ENCODE measurements at places on chromosomes 16 and 17. TPM values are rescaled to one million over a fixed set of nuclear protein-coding genes. Genes with fewer than 3 reads are reported as not detected.

The HP gene
- total RNA-seq = 13,922 TPM

The HID1 gene
- total RNA-seq = 2.7 TPM

The CACNG4 gene
- 0.09 TPM for total RNA-seq

The NKD1 gene
- 0.28 TPM for total RNA-seq

The ATAD5 gene
- 0.59 TPM for total RNA-seq

The EFCAB5 gene
- 0.05 TPM for total RNA-seq

- H3K36me3 ChIP-seq = no peaks in the 10 kb centered on the region
- no peak for DNase-seq
Measured at GRCh38 chr16:20880867-20881502, 19.2 kb downstream of the DCUN1D3 start.

DNA sequence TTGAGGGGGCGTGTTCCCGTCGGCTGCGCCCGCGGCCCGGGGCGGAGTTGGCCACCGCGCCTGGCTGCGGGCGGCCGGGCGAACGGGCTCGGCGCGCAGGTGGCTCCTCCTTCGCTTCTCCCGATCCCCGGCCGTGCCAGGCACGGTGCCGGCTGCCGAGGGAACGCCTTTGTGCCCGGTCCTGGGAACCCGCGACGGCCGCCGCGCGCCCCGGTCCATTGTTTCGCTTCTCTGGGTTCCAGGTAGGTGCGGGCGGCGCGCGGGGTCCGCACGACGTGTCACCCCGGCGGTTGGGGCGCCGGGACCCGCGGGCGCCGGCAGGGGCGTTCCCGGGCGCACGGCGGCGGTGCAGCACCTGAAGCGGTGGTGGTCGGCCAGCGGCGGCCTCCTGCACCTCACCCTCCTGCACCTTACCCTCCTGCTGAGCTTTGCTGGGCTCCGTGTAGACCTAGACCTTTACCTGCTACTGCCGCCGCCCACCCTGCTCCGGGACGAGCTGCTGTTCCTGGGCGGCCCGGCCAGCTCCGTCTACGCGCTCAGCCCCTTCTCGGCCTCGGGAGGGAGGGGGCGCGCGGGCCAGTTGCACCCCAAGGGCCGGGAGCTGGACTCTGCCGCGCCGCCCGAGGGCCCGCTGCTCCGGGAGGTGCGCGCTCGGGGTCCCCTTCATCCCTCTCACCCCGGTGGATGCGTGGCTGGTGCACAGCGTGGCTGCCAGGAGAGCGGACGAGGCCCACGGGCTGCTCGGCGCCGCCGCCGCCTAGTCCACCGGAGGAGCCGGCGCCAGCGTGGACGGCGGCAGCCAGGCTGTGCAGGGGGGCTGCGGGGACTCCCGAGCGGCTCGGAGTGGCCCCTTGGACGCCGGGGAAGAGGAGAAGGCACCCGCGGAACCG, 99.9 kb downstream of the EFCAB13 start:
- no peak overlapping the region for H3K27ac ChIP-seq
- peak; percentile 42 for DNase-seq
- peaks cover 9% of the 10 kb centered on the region for H3K4me1 ChIP-seq
- H3K27me3 ChIP-seq = no peaks in the 10 kb centered on the region

DNA sequence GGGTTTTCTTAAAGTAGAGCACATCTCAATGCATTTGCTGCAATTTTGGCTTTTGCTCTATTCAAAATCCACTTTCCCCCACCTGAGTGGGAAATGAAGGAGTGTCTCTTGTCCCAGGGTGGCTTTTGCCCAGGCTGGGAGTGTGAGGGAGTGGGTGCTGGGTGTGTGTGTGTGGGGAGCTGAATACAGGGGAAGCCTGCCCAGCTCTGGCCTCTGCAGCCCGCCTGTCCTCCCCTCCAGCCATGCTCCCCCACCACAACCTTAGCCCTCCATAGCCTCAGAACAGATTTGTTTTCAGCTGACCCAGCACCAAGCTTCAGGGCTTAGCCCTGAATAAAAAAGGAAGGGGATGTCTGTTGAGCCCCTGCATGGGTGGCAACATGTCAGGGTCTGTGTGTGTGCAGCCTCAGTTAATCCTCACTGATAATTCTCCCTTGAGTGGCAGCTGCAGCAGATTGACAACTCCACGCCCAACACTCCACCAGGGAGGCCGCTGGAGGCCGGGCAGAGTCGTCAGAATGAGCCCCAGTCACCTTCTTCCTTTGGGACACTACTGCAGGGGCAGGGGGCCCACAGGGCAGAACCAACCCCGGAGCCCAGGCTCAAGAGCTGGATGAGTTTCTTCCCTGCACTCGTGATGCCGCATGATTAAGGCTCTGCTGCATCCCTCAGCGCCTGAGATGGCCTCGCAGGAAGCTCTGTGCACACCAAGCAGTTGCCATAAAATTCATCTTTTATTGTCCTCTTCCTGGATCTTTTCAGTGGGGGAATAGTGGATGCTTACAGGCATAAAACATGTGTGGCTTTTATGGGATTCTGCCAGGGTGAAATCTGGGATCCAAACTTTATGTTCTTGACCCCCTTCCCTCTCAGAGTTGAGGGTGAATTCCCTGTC, 55.0 kb downstream of the SPACA3 start:
- no peaks in the 10 kb centered on the region for H3K36me3 ChIP-seq
- no peak overlapping the region for H3K27ac ChIP-seq

GRCh38 chr17:60328679-60329078, 63.3 kb downstream of the USP32 start:
- H3K4me3 ChIP-seq = no peak overlapping the region
- no peak overlapping the region for H3K27ac ChIP-seq
- no peaks in the 10 kb centered on the region for H3K27me3 ChIP-seq
- H3K36me3 ChIP-seq = no peaks in the 10 kb centered on the region
- peaks cover 4% of the 10 kb centered on the region for H3K4me1 ChIP-seq

DNA sequence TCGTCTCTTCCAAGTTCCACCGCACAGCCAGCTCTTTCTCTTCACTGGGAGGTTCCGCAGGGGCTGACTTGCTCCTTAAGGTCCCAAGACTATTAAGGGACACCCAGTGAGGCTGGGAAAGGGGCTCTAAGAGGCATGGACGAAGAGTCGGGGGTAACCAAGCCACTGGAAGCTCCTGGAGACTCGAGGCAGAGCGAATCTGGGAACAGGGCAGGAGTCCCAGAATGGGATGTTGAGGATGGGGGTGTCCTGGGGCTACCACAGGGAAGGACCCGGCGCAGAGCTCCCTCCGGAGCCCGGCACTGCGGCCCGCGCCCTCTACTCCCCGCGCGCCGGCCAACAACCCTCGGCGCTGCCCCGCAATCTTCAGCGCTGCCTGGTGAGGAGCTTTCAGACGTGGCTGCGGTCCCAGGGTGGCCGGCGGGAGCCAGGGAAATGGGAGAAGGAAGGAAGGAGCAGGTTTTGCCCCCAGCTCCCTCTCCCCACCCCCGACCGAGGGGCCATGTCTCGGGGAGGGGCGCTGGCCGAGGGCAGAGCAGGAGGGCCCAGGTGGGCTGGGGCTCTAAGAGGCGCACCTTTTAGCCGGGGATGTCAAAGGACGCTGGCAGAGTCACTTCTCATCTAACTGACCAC, 581 bp downstream of the CHST5 start:
- H3K27ac ChIP-seq = no peak overlapping the region
- H3K4me3 ChIP-seq = no peak overlapping the region
- H3K4me1 ChIP-seq = no peaks in the 10 kb centered on the region
- no peaks in the 10 kb centered on the region for H3K27me3 ChIP-seq
- no peaks in the 10 kb centered on the region for H3K36me3 ChIP-seq

- H3K27me3 ChIP-seq = no peaks in the 10 kb centered on the region
- no peak overlapping the region for H3K4me3 ChIP-seq
- no peaks in the 10 kb centered on the region for H3K36me3 ChIP-seq
- no peak for DNase-seq
- no peak overlapping the region for H3K27ac ChIP-seq
Measured at GRCh38 chr17:63035271-63035670, 69.2 kb downstream of the TANC2 start.

DNA sequence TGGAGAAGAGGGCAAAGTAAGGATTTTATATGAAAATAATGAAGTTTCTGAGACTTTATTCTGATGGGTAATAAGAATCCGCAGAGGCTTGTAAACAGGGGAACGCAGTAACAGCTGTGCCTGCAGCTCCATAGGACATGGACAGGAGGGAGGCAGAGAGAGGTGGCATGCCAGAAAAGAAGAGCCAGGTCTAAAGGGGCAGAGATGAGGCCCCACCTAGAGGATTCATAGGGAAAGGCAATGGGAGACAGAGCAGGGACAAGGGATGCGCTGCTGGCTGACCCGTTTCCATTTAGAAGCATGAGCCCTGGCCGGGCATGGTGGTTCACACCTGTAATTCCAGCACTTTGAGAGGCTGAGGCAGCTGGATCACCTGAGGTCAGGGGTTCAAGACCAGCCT, 340.3 kb upstream of the CDH5 start:
- no peaks in the 10 kb centered on the region for H3K36me3 ChIP-seq
- H3K27me3 ChIP-seq = no peaks in the 10 kb centered on the region
- no peak overlapping the region for H3K4me3 ChIP-seq

- no peaks in the 10 kb centered on the region for H3K36me3 ChIP-seq
- no peaks in the 10 kb centered on the region for H3K4me1 ChIP-seq
- no peak for DNase-seq
- H3K27ac ChIP-seq = no peak overlapping the region
Measured at GRCh38 chr16:2392025-2392424, 37.2 kb upstream of the CCNF start.

DNA sequence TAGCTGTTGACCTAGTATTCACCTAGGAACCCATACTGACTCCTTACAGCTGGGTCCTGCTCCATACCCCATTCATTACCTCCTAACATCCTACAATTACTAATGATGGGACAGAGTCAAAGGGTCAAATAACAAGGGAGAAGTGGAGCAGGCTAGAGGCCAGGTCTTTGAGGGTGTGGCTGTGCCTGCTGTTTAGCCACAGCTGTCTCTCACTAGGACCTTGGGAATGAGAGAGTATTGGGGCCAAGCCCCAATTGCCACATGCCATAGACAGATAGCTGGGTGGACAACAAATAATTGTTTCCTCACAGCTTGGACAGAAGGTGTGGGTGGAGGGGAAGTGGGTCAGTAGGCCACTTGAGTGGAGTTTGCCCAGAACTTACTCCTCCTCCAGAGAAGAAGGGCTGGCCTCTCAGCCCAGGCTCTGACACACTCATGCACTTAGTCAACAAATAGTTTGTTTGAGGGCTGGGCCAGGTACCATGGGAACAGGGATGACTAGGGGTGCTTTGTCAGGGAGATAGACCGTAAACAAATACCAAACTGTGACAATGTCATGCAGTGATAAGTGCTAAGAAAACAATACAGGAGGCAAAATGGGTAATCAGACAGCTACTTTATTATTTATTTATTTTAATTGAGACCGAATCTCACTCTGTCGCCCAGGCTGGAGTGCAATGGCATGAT, 10.2 kb upstream of the CENPT start:
- H3K4me1 ChIP-seq = peaks cover 11% of the 10 kb centered on the region
- no peak overlapping the region for H3K4me3 ChIP-seq
- DNase-seq = peak; percentile 55
- H3K27ac ChIP-seq = peak overlapping the region; percentile 90
- H3K27me3 ChIP-seq = no peaks in the 10 kb centered on the region

- H3K27me3 ChIP-seq = no peaks in the 10 kb centered on the region
- H3K27ac ChIP-seq = no peak overlapping the region
- peaks cover 35% of the 10 kb centered on the region for H3K36me3 ChIP-seq
- H3K4me3 ChIP-seq = no peak overlapping the region
- DNase-seq = no peak
Measured at GRCh38 chr16:74477226-74477625, 55.9 kb upstream of the CLEC18B start.

DNA sequence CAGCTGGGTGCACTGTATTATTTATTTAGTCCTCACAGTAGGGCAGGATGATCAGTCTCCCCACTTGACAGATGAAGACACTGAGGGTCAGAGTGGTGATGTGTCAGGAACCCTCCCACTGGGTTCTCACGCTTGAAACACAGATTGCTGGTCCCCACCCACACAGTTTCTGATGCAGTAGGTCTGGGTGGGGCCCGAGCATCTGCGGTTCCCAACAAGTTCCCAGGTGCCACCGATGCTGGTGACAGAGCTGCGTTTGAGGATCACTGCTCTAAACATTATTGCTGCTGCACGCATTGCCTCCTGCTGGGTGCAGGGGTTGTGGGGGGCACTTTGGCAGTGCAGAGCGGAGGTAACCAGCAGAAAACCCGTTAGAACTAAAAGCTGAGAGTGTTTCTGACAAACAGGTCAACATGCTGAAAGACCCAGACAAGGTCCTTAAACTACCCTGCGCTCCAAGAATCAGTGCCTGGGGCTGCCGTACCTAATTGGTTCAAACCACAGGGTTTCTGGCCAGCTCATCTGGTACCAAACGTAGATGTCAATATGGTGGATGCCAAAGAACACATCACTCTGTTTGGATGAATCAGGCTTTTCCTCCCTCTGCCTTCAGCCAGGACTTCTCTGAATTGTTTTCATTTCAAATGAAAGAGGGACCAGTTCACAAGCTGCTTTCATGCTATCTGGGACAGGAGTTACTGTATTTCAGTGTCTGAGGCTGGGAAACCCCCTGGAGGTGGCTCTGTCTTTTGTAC, 76.0 kb downstream of the ABCC1 start:
- H3K27ac ChIP-seq = no peak overlapping the region
- no peak for DNase-seq
- no peaks in the 10 kb centered on the region for H3K4me1 ChIP-seq
- no peak overlapping the region for H3K4me3 ChIP-seq
- H3K36me3 ChIP-seq = no peaks in the 10 kb centered on the region

DNA sequence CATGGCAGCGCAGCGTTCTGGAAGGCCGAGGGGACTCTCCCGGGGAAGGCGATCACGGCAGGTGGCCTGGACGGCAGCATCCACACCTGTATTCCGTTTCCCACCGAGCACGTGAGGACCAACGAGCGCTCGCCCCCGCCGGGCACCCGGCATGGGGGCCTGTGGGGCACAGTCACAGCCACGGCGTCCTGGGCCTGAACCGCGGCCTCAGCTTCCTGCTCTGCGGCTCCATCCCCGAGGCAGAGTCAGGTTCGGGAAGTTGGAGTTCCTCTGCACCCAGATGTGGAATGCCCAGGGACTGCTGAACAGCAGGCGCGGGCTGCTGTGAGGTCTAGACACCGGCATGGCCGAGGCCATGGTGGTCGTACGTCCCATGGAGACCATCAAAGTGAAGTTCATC, 1713.9 kb downstream of the TP53TG3F start:
- no peak overlapping the region for H3K4me3 ChIP-seq
- H3K36me3 ChIP-seq = no peaks in the 10 kb centered on the region
- no peak overlapping the region for H3K27ac ChIP-seq
- no peaks in the 10 kb centered on the region for H3K27me3 ChIP-seq
- H3K4me1 ChIP-seq = no peaks in the 10 kb centered on the region

DNA sequence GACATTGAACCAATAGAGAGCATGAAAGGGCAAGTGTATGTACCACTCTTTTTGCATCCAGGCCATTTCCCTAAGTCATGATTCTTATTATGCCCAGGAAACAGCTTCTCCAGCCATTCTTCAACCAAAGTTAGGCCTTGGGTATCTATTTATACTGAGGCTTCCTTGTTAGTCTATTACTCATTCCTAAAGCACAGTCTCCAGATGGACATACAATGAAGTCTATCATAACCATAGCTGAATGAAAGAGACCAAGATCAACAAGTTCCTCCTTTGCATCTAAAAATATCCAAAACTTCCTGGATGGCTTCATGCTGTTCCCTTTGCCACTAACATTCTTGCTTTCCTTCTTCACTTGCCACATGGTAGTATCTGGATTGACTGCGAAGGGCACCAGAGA, 265.9 kb downstream of the CDH8 start:
- H3K27me3 ChIP-seq = no peaks in the 10 kb centered on the region
- no peaks in the 10 kb centered on the region for H3K36me3 ChIP-seq
- DNase-seq = no peak
- H3K4me1 ChIP-seq = no peaks in the 10 kb centered on the region
- H3K27ac ChIP-seq = no peak overlapping the region

Data from liver (tissue), 10 donors.